Hypothalamus (tissue), 51 donors: ENCODE measurements at places on chromosomes 13 and 19.

DNA sequence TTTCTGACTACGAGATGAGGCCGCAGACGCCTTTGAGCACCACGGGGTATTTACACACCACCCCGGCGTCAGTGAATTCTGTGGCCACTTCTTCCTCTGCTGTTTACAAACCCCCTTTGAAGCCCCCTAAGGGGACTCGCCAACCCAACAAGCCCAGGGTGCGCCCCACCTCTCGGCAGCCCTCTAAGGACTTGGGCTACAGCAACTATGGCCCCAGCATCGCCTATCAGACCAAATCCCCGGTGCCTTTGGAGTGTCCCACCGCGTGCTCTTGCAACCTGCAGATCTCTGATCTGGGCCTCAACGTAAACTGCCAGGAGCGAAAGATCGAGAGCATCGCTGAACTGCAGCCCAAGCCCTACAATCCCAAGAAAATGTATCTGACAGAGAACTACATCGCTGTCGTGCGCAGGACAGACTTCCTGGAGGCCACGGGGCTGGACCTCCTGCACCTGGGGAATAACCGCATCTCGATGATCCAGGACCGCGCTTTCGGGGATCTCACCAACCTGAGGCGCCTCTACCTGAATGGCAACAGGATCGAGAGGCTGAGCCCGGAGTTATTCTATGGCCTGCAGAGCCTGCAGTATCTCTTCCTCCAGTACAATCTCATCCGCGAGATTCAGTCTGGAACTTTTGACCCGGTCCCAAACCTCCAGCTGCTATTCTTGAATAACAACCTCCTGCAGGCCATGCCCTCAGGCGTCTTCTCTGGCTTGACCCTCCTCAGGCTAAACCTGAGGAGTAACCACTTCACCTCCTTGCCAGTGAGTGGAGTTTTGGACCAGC is 5.3 kb downstream of the SLITRK5 start:
- no peak for DNase-seq

GRCh38 chr13:46202188-46202795 is 9.4 kb upstream of the LRRC63 start:
- no peak for DNase-seq

DNA sequence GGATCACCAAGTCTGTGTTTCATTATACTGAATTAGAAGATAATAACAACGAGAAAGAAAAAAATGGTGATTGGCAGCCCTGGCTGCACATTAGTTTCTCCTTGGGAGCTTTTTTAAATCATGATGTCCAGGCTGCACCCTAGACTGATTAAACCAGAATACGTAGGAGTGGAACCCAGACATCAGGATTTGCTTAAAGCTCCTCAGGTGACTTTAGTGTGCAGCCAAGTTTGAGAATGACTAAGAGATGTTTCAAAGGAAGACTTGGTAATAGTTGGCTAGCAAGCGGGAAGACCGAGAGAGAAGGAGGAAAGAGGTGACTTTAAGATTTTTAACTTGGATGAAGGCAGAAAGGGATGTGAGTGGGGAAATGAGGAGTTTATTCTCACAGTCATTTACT is 71.4 kb upstream of the SERP2 start:
- DNase-seq = no peak

- no peak for DNase-seq
These were observed 97.4 kb downstream of the CAB39L start for GRCh38 chr13:49346460-49346859.

DNA sequence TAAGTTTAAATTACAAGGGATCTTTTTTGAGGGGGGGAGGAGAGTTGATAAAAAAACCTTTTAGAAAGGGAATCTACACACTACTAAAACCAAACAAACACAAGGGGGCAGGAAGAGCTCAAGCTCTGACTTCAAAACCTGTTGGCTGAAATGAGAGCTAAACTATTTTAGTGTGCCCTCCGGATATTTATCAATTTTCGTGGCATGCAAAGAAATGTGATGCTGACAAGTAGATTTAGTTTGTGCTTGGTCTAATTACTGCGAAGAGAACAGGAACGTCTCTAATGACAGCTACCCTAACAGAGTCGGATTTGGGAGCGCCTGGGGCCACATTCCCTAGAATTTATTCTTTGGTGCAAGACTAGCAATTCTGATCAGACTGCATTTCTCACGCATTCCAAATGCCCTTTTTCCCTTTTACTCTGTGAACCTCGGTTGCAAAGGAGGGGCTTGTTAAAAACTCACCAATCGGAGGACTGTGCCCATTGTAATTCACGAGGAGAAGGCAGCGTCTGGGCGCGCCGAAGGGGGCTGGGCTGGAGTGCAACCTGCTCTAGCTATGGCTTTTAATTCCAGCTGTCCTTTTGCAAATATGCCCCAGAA is 802 bp upstream of the FREM2 start:
- DNase-seq = no peak

- DNase-seq = no peak
These were observed 78.0 kb upstream of the GPR183 start for GRCh38 chr13:99385161-99385560.

- no peak for DNase-seq
These were observed 534.5 kb downstream of the KLF5 start for GRCh38 chr13:73593199-73593765.

DNA sequence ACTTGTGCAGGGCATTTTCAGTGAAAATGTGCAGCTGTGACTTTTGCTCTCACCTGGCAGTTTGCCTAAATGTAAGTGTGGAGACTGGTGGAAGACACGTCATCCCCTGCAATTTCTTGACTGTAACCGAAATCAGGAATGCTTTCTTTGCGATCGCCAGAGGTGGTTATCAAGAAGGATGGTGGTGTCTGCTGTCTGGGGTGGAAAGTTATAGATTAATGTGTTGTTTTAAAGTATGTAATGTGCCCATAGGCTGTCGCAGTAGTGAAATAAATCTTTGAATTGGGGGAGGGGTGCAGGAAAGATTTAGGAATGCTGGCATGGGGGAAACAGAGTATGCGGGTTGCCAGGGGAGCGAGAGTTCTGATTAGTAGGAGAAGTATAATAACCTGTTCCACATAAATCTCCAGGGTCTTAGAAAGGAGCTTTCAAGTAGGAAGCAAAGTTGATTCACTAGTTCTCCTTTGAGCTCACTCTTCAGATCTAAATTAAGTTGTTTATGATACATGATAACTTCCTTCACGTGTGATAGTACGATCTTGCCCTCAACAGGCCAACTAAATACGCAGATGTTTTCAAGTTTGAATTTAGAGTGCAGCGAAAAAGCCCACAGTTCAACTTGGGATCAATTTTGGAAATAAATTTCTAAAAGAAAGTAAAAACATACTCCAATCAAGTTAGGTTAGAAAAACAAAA is 1520.0 kb upstream of the SLC10A2 start:
- DNase-seq = no peak

GRCh38 chr19:49873129-49873521 is 4.0 kb downstream of the AKT1S1 start:
- no peak for DNase-seq

DNA sequence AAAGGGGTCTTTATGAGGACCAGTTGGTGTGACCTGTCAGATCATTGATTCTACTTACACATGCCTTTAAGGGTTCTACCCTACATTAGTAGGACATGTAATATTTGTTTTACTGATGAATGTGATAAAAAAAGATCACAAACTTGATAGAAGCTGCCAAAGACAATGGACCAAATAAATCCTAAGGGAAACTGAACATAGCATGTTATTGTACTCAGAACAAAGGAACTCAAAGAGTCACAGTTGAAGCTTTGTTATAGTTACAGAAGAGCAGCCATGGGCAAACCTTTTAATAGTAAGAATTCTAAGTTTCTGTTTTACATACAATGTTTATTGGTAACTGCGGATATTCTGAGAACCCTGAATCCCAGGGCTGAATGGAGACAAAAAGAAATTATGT is 780.1 kb downstream of the SLITRK6 start:
- no peak for DNase-seq

DNA sequence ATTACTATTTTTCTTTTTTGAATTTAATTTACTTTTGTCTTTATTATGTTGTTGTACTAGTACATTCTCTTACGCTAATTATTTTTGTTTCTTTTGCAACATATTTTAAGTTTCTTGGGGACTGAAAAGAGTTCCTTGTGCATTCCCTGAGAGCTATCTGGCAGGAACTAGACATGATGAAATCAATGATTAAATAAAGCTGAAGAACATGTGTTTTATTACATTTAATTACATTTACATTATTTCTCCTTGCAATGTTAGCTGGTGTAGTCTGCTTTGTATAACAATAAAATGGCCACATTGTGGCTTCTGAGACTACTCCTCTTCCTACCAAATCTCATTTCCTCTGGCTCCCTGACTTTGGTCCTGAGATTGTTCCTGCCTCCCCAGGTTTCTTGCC is 244.9 kb downstream of the NDFIP2 start:
- DNase-seq = no peak

GRCh38 chr19:16416991-16417390 is 54.8 kb downstream of the EPS15L1 start:
- no peak for DNase-seq
